ENCODE measurements at places on chromosomes 6 and 20.
A peak's percentile ranks its signal among the peaks of the same experiment; 100 is the strongest.

DNA sequence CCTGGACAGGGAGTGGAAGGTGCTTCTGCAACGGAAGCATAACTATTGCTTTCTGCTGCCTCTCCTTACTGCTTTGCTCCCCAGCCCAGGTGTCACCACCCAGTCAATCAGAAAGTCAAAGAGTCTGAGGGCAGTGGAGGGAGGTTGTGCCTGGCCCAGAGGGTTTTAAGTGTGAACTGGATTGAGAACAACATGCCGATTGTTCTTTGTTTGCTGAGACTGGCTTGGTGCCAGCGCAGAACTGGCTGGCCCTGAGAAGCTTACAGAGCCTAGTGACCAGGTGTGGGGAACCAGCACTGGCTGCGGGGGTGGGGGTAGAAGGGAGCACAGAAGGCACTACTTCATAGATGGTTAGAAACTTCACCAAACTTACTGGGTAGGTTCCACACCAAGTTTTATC lies 31.1 kb upstream of the ENPP4 start:
- no peaks in the 10 kb centered on the region for H3K27me3 ChIP-seq
- H3K4me3 ChIP-seq: no peak overlapping the region
- 0 out of 2 replicates have a peak, but pooled peaks cover 8% of the 10 kb centered on the region for H3K4me1 ChIP-seq

- peaks cover 32% of the 10 kb centered on the region for H3K4me1 ChIP-seq
- peak overlapping the region; percentile 53 for H3K27ac ChIP-seq
- no peaks in the 10 kb centered on the region for H3K27me3 ChIP-seq
- no peak overlapping the region for H3K4me3 ChIP-seq
- DNase-seq: peak; percentile 36
- peaks cover 25% of the 10 kb centered on the region for H3K36me3 ChIP-seq
These were observed 82.4 kb downstream of the RTN4IP1 start for GRCh38 chr6:106546691-106547414.

DNA sequence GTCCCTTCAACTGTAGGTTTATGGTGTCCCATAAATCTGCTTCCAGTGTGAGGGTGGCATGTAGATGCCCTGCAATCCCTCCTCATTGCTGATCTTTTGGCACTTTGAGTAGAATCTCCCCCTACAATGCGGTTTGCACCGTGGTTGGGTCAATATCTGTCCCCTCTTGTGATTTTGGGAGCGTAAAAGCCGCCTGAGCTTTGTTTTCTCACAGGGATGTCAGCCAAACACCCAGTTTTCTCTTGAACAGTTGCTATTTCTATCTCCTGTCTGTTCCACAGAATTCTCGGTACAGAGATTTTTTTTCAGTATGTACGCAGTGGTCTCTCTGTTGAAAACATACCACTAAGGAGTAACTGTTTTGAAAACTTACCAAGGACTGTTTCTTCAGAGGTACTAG lies 21.8 kb downstream of the CDS2 start:
- H3K27me3 ChIP-seq: no peaks in the 10 kb centered on the region
- DNase-seq: no peak
- no peak overlapping the region for H3K4me3 ChIP-seq
- peaks cover 3% of the 10 kb centered on the region for H3K36me3 ChIP-seq

- no peak overlapping the region for H3K4me3 ChIP-seq
- H3K36me3 ChIP-seq: no peaks in the 10 kb centered on the region
- no peak overlapping the region for H3K27ac ChIP-seq
- H3K4me1 ChIP-seq: no peaks in the 10 kb centered on the region
These were observed 490.3 kb downstream of the COL12A1 start for GRCh38 chr6:74715355-74716085.

- H3K4me3 ChIP-seq: no peak overlapping the region
- H3K36me3 ChIP-seq: no peaks in the 10 kb centered on the region
- no peak overlapping the region for H3K27ac ChIP-seq
- peaks cover 7% of the 10 kb centered on the region for H3K27me3 ChIP-seq
- H3K4me1 ChIP-seq: peaks cover 7% of the 10 kb centered on the region
- no peak for DNase-seq
These were observed 2.0 kb upstream of the CST9L start for GRCh38 chr20:23570178-23570760.

DNA sequence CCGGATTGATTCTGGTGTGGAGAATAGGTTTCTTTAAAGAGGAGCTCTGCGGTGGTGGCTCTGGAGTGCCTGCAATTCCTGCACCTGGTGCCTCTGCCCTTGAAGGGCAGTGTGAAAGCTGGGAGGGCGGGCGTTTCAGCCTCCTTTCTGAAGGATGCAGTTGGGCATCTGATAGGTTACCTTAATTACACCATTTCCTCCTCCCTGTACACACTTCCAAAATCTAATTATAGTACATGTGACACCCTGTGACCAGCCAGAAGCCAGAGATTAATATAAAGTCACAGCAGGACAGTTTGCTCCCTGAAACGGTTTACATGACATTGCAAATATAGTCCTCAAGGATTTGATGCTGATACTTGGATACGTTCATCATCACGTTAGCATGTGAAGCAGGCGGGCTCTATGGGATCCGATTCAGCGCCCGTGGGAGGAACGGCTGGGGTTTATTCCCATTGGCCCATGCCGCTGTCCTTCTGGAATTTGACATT lies 548.2 kb downstream of the QKI start:
- H3K36me3 ChIP-seq: no peaks in the 10 kb centered on the region
- no peak for DNase-seq
- no peak overlapping the region for H3K27ac ChIP-seq
- peaks cover 60% of the 10 kb centered on the region for H3K27me3 ChIP-seq
- no peak overlapping the region for H3K4me3 ChIP-seq

DNA sequence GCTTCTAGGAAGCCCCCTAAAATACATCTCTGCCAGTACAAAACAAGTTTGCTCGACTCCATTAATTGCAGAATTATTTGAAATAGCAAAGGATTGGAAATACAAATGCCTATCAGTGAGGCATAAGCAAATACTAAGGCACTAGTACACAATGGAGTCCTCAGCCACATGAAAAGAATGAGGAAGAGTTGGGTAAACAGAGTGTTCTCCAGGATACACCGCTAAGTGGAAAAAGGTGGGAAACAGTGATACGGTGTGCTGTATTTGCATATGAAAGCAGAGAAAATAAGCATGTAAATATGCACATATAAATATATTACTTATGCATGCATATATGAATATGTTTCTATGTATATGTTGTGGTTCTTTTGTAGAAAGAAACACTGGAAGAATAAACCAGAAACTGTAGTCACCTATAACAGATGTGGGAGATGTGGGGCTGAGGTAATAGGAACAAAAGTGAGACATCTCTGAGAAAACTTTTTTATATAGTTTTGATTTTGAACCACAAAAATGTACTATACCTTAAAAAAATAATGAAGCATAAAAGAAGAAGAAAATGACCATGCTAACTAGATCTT lies 143.4 kb upstream of the MYLIP start:
- no peaks in the 10 kb centered on the region for H3K4me1 ChIP-seq
- H3K36me3 ChIP-seq: no peaks in the 10 kb centered on the region
- H3K4me3 ChIP-seq: no peak overlapping the region
- DNase-seq: no peak
- H3K27ac ChIP-seq: no peak overlapping the region
- H3K27me3 ChIP-seq: peaks cover 3% of the 10 kb centered on the region

- H3K27ac ChIP-seq: no peak overlapping the region
- H3K4me3 ChIP-seq: no peak overlapping the region
- H3K4me1 ChIP-seq: peaks cover 25% of the 10 kb centered on the region
- H3K27me3 ChIP-seq: no peaks in the 10 kb centered on the region
These were observed 29.4 kb downstream of the TRAF3IP2 start for GRCh38 chr6:111576291-111576690.

GRCh38 chr6:87588756-87589407 lies 905 bp downstream of the RARS2 start:
- H3K27ac ChIP-seq: peak overlapping the region; percentile 80
- H3K27me3 ChIP-seq: no peaks in the 10 kb centered on the region
- H3K4me1 ChIP-seq: peaks cover 69% of the 10 kb centered on the region
- DNase-seq: no peak
- no peaks in the 10 kb centered on the region for H3K36me3 ChIP-seq

GRCh38 chr20:59580146-59580946 lies 24.0 kb upstream of the PHACTR3 start:
- no peak overlapping the region for H3K27ac ChIP-seq
- no peak for DNase-seq
- H3K4me3 ChIP-seq: no peak overlapping the region
- H3K4me1 ChIP-seq: no peaks in the 10 kb centered on the region
- no peaks in the 10 kb centered on the region for H3K36me3 ChIP-seq

GRCh38 chr6:21800948-21801438 lies 207.4 kb downstream of the SOX4 start:
- DNase-seq: peak; percentile 39
- no peak overlapping the region for H3K27ac ChIP-seq
- no peaks in the 10 kb centered on the region for H3K27me3 ChIP-seq
- H3K4me3 ChIP-seq: no peak overlapping the region
- H3K36me3 ChIP-seq: no peaks in the 10 kb centered on the region

GRCh38 chr6:49906526-49906925 lies 40.2 kb upstream of the CRISP1 start:
- DNase-seq: no peak
- H3K27ac ChIP-seq: no peak overlapping the region
- no peaks in the 10 kb centered on the region for H3K36me3 ChIP-seq
- no peaks in the 10 kb centered on the region for H3K27me3 ChIP-seq
- H3K4me3 ChIP-seq: no peak overlapping the region
- H3K4me1 ChIP-seq: no peaks in the 10 kb centered on the region

DNA sequence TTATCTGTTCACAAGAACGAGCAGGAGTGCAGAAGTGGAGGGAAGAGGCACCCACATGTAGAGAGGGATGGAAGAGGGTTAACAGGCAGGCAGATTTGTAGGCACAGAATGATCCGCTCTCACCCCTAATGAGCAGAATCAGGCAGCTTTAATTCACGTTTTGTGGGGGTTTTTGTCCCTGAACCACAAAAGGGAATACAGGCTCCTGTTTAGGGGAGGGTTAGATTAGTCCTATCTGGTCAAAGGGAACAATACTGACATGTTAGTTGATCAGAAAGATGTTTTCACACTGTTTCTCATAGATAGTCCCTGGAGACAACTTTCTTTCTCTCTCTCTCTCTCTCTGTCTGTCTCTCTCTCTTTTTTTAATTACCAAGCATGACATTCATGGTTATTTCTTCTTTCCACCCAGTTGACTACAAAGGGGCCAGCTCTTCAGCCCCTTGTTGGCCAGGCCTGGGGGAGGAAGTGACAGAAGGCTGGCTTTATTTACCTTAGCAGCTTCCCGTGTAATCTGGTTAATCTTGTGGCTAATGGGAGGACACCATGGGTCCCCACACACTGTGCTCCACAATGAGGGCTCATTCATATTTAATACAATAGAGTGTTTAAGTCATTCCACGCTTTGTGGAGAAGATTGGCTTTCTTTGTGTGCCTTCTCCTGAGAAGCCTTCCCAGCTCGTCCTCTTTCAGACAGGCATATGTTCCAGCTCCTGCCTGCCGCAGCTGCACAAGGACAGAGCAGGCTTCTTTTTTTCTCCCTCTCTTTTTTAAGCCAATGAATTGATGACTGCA lies 958.8 kb downstream of the TFAP2A start:
- no peak overlapping the region for H3K4me3 ChIP-seq
- no peaks in the 10 kb centered on the region for H3K4me1 ChIP-seq
- H3K36me3 ChIP-seq: no peaks in the 10 kb centered on the region

DNA sequence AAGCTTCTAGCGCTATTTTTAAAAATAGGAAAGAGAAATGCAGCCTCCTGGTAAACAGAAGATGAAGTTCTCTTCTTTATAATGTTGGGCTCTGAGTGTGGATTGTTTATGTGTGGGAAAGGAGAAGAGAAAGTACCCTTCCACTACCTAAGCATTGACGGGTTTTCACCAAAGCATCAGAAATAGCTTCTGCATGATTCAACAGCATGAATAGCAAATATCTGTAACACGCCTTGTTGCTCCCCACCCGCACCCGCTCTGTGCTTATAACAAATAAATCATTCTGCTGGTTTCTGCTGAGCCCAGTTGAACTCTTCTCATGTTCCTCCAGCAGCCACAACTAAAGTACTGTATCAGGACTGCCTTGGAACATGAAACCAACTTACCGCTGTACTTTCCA lies 20.7 kb downstream of the TXLNB start:
- H3K4me3 ChIP-seq: no peak overlapping the region
- H3K27ac ChIP-seq: no peak overlapping the region
- no peaks in the 10 kb centered on the region for H3K4me1 ChIP-seq
- DNase-seq: no peak

GRCh38 chr6:144661116-144661806 lies 376.1 kb downstream of the UTRN start:
- H3K27ac ChIP-seq: peak overlapping the region; percentile 60
- H3K4me1 ChIP-seq: peaks cover 89% of the 10 kb centered on the region
- H3K36me3 ChIP-seq: no peaks in the 10 kb centered on the region

DNA sequence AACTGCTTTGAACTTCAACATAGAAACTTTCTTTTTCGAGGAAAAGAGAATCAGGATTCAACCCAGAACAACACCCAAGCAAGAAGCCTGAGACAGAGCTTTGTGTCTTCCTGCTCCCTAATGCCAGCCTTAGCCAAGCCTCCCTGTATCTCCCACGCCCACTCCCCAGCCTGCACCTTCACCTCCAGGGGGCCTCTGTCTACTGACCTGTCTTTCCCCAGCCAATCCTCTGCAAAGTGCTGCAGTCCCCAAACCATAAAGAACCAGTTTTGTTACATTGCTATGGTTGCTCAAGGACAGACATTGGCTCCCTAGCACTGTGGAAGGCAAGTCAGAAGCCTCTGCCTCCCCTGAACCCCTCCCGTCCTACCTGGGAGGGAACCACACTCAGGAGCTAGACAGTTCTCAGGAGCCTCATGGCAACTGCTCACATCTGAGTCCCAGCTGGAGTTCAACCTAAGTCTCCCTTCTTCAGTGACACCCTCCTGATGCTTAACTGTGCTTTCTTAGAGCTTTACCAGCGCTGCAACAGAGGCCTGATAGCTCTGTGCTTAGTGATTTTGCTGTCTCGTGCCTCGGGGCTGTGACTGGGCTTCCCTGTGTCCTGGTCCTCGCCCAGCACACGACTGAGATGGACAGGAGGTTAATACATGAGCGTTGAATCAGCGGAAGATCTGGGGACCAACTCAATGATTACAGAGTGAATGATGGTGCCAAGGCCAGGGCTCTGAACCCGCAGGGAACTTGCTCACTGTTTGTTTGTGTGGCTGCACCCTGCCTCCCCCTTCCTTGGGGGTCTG lies 101.5 kb upstream of the DUSP22 start:
- no peaks in the 10 kb centered on the region for H3K36me3 ChIP-seq
- no peak overlapping the region for H3K27ac ChIP-seq
- peaks cover 51% of the 10 kb centered on the region for H3K4me1 ChIP-seq

- H3K4me1 ChIP-seq: no peaks in the 10 kb centered on the region
- no peak overlapping the region for H3K4me3 ChIP-seq
- DNase-seq: no peak
- H3K36me3 ChIP-seq: no peaks in the 10 kb centered on the region
- H3K27me3 ChIP-seq: no peaks in the 10 kb centered on the region
These were observed 79.0 kb upstream of the ATXN1 start for GRCh38 chr6:16840291-16840690.

- H3K27ac ChIP-seq: no peak overlapping the region
- H3K27me3 ChIP-seq: peaks cover 11% of the 10 kb centered on the region
- no peaks in the 10 kb centered on the region for H3K4me1 ChIP-seq
- no peaks in the 10 kb centered on the region for H3K36me3 ChIP-seq
- no peak overlapping the region for H3K4me3 ChIP-seq
These were observed 3.5 kb downstream of the TFAP2A start for GRCh38 chr6:10411131-10411970.
